Psoas muscle (tissue), 8 donors: ENCODE measurements at places on chromosomes 5 and 9. TPM values are rescaled to one million over a fixed set of nuclear protein-coding genes. Genes with fewer than 3 reads are reported as not detected.

DNA sequence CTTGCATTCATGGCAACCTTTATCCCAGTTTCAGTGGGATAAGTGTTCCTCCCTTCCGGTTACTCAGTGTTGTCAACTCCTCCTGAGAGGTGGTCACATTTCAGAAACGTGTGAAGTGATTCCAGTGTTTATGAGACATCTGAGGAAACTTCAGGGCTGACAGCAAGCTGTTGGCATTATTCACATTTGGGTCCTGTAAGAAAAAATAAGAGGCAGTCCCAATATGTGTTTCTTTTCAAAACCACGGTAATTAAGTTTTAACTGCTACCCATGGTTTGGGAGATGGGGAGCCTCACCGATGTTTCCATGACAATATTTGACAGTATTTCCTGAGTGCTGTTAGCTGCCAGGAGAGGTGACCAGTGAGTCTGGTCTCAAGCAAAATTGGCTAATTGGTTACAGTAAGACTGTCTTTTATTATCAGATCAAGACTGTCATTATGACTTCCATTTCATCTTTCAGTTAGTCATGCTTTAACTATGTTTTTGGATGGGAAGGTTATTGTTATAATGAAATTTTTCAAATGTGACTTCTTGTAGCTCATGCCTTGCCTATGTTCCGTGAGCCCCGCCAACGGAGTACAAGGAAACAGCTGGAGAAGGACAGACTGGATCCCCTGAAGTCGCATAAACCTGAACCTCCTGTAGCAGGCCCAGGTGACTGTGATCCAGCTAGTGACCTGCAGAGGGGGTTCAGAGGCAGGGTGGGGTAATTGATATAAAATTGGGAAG lies 115.3 kb downstream of the GDNF start:
- no peaks in the 10 kb centered on the region for H3K27me3 ChIP-seq
- peaks cover 6% of the 10 kb centered on the region for H3K36me3 ChIP-seq
- H3K4me3 ChIP-seq: no peak overlapping the region
- H3K27ac ChIP-seq: peak overlapping the region; percentile 85
- H3K4me1 ChIP-seq: peaks cover 45% of the 10 kb centered on the region

GRCh38 chr5:80688648-80689420 lies 34.1 kb upstream of the DHFR start:
- no peaks in the 10 kb centered on the region for H3K4me1 ChIP-seq
- H3K27ac ChIP-seq: no peak overlapping the region
- H3K4me3 ChIP-seq: no peak overlapping the region
- no peak for DNase-seq

DNA sequence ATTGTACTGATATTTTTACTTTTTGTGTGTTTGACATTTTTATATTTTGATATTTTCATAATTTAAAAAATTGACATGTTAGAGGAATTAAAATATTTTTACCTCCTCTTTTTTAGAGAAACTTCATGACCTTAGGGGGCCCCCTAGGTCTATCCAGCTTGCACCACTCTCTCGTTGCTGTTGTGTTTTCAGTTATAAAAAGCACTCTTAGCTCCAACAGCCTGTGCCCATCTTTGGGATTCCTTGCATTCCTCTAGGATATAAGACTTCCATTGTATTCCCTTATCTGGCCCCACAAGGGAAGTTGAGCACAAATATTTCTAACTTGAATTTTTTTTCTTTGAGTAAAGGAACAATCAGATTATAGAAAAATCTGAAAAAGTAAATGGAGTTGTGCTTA lies 245.3 kb downstream of the SH3GL2 start:
- H3K4me1 ChIP-seq: no peaks in the 10 kb centered on the region
- no peaks in the 10 kb centered on the region for H3K36me3 ChIP-seq
- H3K4me3 ChIP-seq: no peak overlapping the region
- DNase-seq: no peak

- no peak for DNase-seq
- H3K27ac ChIP-seq: peak overlapping the region; percentile 98
- no peaks in the 10 kb centered on the region for H3K27me3 ChIP-seq
- peaks cover 25% of the 10 kb centered on the region for H3K4me1 ChIP-seq
- H3K4me3 ChIP-seq: peak overlapping the region; percentile 89
- H3K36me3 ChIP-seq: peaks cover 20% of the 10 kb centered on the region
Observed at GRCh38 chr5:138574744-138575193, 432 bp downstream of the HSPA9 start.

- no peaks in the 10 kb centered on the region for H3K27me3 ChIP-seq
- no peaks in the 10 kb centered on the region for H3K4me1 ChIP-seq
- H3K4me3 ChIP-seq: no peak overlapping the region
- H3K36me3 ChIP-seq: no peaks in the 10 kb centered on the region
- no peak overlapping the region for H3K27ac ChIP-seq
- DNase-seq: no peak
Observed at GRCh38 chr9:68473790-68474189, 66.9 kb downstream of the TMEM252 start.

DNA sequence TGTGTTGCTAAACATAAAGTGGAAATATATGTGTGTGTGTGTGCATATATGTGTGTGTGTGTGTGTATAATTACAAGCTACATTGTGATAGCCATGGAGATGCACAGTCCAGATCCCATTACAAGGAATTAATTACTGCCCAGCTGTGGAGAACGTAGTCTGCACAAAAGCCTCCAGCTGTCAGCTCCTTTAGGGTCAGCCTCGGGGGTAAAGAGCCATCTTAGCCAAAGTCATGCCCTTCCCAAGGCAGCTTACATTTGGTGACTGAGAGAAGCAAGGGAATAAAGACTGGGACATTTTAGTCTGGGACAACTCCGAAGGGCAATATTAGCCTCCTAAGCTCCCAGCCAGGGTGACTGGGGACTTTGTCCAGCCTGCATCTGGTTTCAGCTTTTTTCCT lies 21.9 kb upstream of the FOCAD start:
- no peaks in the 10 kb centered on the region for H3K36me3 ChIP-seq
- DNase-seq: no peak
- no peak overlapping the region for H3K27ac ChIP-seq
- H3K27me3 ChIP-seq: no peaks in the 10 kb centered on the region

DNA sequence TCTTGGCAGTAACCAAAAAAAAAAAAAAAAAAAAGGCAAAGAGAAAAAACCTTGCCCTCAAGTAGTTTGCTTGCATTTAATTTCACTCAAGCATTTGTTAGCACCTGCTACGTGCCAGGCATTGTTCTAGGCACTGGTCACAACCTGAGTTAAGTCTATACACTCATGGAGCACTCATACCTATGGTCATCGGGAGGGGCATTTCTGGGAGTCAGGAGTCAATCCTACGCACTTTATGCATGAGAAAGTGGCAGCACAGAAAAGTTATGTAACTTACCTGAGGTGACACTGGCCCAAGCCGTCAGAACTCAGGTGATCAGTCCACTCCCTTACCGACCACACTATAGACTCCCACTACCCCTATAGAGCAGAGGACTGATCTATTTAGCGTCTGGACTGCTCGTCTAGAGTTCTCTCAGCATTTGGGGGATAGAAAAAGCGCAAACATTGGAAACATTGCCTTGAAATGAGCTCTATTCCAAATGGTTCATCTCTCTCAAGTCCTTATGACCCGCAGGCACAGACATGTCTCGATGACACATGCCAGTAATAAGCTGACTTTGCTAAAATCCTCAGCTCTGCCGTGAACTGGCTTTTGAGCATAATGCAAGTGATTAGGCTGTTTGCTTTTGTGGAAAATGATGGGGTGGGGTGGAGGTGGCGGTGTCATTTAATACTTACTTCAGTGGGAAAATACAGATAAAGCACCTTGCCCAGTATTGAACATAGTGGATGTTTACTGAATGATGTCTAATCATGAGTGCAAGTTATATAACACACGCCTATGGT lies 160.2 kb downstream of the ARHGEF28 start:
- H3K4me1 ChIP-seq: no peaks in the 10 kb centered on the region
- H3K4me3 ChIP-seq: no peak overlapping the region
- H3K27ac ChIP-seq: no peak overlapping the region
- DNase-seq: no peak
- H3K36me3 ChIP-seq: no peaks in the 10 kb centered on the region
- no peaks in the 10 kb centered on the region for H3K27me3 ChIP-seq

DNA sequence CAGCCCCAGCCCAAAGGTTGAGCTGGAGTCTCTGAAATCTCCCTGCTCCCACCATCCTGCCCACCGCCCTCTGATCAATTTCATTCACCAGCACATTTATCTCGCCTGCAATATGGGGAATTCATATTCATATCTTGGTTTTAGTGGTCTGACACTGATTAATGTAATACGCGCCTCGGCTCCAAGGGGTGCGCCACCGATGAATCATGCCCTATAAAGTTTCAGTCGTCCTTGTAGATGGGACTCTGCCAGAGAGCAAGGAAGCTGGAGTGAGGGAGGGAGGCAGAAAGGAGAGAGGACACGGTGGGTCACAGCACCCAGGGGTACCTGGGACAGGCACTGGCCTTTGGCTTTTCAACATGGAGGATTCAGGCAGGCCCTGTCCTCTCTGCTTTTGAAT lies 8.9 kb downstream of the IRX1 start:
- no peaks in the 10 kb centered on the region for H3K4me1 ChIP-seq
- H3K27me3 ChIP-seq: peaks cover 78% of the 10 kb centered on the region
- no peak overlapping the region for H3K4me3 ChIP-seq
- no peaks in the 10 kb centered on the region for H3K36me3 ChIP-seq
- H3K27ac ChIP-seq: no peak overlapping the region

SYK gene
- total RNA-seq: 2.8 TPM

INSL6 gene
- not detected for total RNA-seq

- H3K4me1 ChIP-seq: peaks cover 25% of the 10 kb centered on the region
- H3K27me3 ChIP-seq: no peaks in the 10 kb centered on the region
- H3K27ac ChIP-seq: no peak overlapping the region
- peak; percentile 76 for DNase-seq
- H3K36me3 ChIP-seq: no peaks in the 10 kb centered on the region
Observed at GRCh38 chr5:759111-759751, 25.3 kb downstream of the ZDHHC11B start.

DNA sequence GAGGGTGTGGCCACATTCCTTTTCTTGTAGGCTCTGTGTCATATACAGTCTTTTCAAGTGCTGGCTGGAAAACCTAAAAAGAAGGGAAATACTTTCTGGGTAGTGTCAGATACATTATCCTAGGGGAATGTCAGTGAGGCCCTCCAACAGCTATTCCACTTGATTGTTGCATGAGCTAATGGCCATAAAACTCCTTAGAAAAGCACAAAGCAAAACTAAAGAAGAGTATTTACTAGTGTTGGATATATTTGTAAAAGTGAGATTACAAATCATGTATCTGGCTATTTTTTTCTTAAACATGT lies 829 bp downstream of the ANXA1 start:
- peaks cover 17% of the 10 kb centered on the region for H3K4me1 ChIP-seq
- H3K4me3 ChIP-seq: peak overlapping the region; percentile 65
- H3K27ac ChIP-seq: peak overlapping the region; percentile 58
- no peaks in the 10 kb centered on the region for H3K27me3 ChIP-seq
- DNase-seq: no peak

DMGDH gene
- total RNA-seq: 1.7 TPM

GRCh38 chr9:31185831-31186230 lies 1198.6 kb upstream of the ACO1 start:
- no peak overlapping the region for H3K27ac ChIP-seq
- H3K27me3 ChIP-seq: no peaks in the 10 kb centered on the region
- no peaks in the 10 kb centered on the region for H3K4me1 ChIP-seq
- no peak for DNase-seq
- no peak overlapping the region for H3K4me3 ChIP-seq
- H3K36me3 ChIP-seq: no peaks in the 10 kb centered on the region

GRCh38 chr5:111502956-111503355 lies 9.4 kb downstream of the STARD4 start:
- H3K27me3 ChIP-seq: no peaks in the 10 kb centered on the region
- DNase-seq: no peak
- peaks cover 17% of the 10 kb centered on the region for H3K36me3 ChIP-seq
- H3K4me1 ChIP-seq: no peaks in the 10 kb centered on the region
- H3K27ac ChIP-seq: no peak overlapping the region

DNA sequence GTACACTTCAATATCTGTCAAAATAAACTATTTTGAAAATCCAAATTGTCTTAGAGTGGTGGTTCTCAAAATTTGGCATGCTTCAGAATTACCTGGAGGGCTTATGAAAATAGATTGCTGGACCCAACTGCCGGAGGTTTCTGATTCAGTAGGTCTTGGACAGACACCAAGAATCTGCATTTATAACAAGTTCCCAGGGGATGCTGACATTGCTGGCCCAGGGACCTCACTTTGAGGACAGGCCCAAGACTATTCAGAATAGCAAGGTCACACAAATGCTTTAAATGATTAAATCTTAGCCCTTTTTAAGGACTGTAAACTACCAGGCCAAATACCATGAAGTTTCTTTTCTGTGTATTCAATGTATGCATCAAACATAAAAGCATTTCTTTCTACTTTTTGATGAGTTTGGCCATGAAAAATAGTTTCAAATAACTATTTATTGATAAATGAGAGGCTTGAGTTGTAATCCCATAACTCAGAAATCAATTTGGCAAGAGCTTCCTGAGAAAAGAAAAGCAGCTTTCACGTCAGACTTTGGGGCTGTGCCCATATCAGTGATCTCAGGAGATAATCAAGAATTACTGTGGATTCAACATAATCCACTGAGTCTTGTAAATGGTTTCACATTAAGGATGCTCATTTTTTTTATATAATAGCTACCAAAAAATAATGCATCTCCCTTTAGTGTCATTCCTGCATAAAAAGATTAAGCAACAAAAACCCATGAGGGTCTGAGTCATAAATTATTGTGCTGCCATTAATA lies 191.4 kb downstream of the FRMD3 start:
- no peaks in the 10 kb centered on the region for H3K27me3 ChIP-seq
- no peaks in the 10 kb centered on the region for H3K4me1 ChIP-seq
- H3K4me3 ChIP-seq: no peak overlapping the region
- no peak overlapping the region for H3K27ac ChIP-seq

GRCh38 chr5:162683284-162683683 lies 615.7 kb downstream of the GABRG2 start:
- H3K4me1 ChIP-seq: no peaks in the 10 kb centered on the region
- no peak for DNase-seq

PCDHAC2 gene
- total RNA-seq: 0.11 TPM

POC5 gene
- total RNA-seq: 3.4 TPM

DNA sequence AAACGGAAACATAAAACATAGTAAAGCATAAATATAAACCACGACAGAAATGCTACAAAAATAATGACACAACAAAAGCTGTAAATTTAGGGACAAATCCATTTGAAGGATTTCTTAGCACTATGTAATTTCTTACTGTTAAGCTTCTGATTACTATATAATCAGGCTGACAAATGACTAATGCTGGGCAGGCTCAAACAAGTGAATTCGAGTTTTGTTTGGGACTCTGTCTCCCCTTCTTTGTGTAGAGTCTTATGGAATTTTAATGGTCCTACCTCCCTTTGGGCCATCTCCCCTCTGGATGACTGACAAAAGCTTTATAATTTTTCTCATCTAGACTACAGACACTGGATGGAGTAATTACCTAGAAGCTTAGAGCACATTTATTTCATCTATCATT lies 24.6 kb upstream of the KIF2A start:
- no peaks in the 10 kb centered on the region for H3K27me3 ChIP-seq
- no peaks in the 10 kb centered on the region for H3K4me1 ChIP-seq
- no peak overlapping the region for H3K4me3 ChIP-seq

GRCh38 chr5:43536972-43537371 lies 19.9 kb downstream of the PAIP1 start:
- H3K27me3 ChIP-seq: no peaks in the 10 kb centered on the region
- no peak overlapping the region for H3K4me3 ChIP-seq
- peaks cover 95% of the 10 kb centered on the region for H3K36me3 ChIP-seq
- no peaks in the 10 kb centered on the region for H3K4me1 ChIP-seq
- no peak overlapping the region for H3K27ac ChIP-seq
- no peak for DNase-seq
